ENCODE measurements at places on chromosomes 3 and 15.

DNA sequence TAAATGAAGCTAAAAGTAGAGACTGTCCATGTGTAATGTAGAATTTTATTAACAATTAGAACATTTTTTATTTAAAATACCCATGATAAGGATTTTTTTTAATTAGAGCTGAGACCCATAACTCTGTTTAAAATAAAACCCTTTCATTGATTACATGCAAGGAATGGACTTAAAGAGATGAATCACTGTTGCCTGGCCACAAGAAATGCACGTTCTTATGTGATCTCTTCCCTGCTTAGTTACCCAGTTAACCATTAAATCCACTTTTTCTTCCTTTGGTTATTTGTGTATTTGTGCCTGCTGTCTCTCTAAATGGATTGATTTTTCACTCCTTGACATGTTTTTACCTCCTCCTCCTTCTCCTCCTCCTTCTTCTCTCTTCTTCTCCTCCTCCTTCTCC is 83.3 kb upstream of the SLITRK3 start:
- no peak for DNase-seq

- no peak for DNase-seq
These were observed 74.0 kb upstream of the TTBK2 start for GRCh38 chr15:42994546-42994945.

GRCh38 chr15:99123713-99124451 is 19.0 kb downstream of the SYNM start:
- no peak for DNase-seq

DNA sequence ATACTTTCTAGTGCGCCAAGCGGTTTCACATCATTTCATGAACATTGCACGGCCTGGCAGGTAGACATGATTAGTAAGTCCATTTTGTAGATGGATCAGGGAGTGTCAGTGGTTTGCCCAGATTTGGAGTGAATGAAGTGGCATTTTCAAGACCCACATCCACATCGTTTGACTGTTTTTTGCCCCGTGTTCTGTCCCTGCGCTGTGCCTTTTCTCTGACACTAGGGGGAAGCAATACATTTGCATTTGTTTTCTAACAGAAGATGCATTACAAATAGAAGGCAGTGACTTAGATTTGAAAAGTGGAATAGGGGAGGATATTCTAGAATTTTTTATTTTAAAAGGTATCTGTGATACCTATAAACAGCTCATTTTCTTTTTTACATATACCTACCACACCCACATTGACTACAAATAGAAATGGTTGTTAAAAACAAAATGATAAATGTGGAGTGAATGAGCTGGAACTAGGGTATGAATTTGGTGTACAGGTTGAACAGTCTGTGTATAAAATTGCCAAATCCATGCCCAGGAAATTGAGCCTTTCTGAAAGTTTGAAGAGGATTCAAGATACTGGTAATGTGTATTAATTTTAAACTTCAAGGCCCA is 98.0 kb downstream of the USP13 start:
- DNase-seq, result peak; percentile 9

GRCh38 chr15:81261172-81261811 is 62.6 kb downstream of the STARD5 start:
- no peak for DNase-seq

DNA sequence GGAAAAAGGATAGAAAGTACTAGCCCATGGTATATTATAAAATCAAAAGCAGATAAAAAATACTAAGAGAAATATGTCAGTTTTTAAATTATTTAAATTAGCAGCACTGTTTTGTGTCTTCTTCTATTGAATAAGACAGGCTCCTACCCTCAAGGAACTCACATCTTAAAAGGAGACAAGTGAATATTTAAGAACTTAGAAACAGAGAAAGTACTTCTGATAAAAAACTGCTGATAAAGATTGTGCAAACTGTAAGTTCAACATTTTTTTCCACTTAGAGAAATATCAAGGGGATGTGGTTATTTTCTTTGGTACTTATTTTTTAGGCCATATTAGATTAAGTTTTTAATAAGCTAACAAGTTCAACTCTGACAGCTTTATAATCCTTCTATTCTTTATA is 3.0 kb upstream of the ANKRD28 start:
- no peak for DNase-seq

DNA sequence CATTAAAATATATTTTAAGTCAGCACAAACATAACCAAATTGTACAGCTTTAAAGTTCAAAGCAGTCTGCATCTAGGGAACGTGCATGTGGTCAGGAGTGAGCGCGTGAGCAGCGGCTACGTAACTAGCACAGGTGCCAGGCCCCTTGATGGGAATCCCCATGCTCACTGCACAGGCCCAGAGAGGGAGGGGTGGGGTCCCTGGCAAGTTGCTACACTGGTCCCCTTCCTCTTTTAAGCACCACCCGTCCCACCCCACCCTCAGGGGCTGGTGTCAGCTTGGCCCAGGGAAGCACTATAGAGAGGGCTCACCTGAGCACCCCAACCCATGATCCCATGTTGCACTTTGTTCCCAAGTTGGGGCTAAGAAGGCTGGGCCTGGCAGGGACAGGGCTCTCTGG is 835 bp upstream of the GMPPB start:
- peak; percentile 69 for DNase-seq

- DNase-seq, result peak; percentile 29
These were observed 30.0 kb downstream of the CCNL1 start for GRCh38 chr3:157129803-157130466.

DNA sequence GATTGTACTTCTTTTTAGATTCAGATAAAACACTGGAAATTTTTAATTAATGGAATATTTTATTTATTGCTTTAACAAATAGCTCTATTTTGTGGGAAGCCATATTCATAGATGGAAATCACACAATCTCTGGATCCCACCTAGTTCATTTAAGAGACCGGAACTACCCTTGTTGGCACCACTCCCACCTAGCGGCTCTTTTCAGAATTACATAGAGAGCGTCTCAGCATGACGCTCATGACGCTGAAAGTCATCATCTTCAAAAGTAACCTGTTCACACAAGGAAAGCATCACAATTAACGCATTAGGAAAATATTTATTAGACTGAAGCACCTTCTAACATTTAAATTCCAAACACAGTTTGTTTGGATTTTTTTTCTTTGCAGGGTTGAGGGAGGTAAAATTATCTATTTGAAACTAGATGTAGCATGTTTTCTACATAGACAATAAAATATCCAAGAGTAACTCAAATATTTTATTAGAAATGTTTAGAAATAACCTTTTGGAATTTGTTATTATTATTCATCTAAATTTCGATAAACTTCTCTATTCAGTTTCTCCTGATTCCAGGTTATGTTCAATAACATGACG is 214.9 kb upstream of the ARRDC4 start:
- DNase-seq, result peak; percentile 56

DNA sequence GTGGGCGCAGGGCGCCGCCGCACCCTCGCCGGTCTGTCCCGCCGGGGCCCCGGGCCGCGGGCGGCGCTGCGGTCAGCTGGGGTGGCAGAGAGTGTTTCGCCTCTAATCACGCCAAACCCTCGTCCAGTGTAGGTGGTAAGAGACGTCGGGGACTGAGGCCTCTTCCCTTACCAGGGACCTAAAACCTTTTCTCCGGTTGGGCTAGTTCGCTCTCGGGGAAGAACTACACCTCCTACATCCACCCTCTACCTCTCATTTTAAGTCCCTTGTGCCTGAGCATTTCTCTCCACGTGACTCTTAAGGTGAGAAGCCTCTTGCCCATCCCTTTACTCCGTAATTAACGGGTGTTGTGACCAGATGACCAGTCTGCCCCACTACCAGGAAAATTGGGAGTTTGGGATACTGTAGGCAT is 520 bp downstream of the TMEM42 start:
- DNase-seq, result peak; percentile 21

DNA sequence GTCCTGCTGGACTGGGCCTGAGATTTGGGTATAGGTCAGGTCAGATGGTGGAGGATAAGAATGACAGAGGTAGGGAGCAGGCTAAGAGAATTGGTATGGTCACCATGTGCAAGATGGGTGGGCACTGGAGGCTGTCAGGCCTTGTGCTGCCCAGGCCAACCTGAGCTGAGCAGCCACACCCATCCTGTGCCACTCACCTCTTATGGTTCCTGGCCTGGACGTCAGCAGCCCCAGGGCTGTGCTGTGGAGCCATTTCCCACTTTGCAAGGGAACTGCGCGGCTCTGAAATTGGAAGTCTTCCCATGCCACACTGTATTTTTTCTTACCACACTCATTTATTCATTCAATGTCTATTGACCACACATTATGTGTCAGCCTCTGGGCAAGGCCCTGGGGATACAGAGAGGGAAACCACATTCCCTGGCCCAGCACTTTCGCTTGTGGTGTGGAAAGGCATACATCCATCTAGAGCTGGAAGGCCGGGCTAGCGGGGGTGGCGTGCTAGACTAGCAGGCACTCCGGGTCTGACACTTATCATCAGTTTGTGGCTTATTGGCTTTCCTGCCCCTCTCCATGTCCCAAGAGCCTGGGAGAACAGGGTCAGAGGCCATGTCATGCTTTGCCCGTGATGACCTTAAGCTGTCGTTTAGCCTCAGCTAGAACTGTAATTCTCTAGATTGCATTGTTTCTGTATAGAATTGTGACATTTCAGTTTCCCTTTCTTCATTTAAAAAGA is 51.1 kb upstream of the POLG start:
- no peak for DNase-seq

- no peak for DNase-seq
These were observed 394.6 kb upstream of the TPM1 start for GRCh38 chr15:62647843-62648505.

- DNase-seq, result no peak
These were observed 3.6 kb downstream of the ZNF385D start for GRCh38 chr3:21747376-21747775.
